ENCODE measurements at places on chromosomes 2 and 18. TPM values are rescaled to one million over a fixed set of nuclear protein-coding genes. Genes with fewer than 3 reads are reported as not detected.

NTSR2 gene
- total RNA-seq = not detected

LOXHD1 gene
- total RNA-seq = 0.07 TPM

ALPI gene
- not detected for total RNA-seq

AKAIN1 gene
- total RNA-seq = not detected

SERPINB5 gene
- not detected for total RNA-seq
